ENCODE measurements at places on chromosomes 7 and 10. TPM values are rescaled to one million over a fixed set of nuclear protein-coding genes. Genes with fewer than 3 reads are reported as not detected.

Gene ABLIM1
- total RNA-seq = 13.8 TPM

Gene TAS2R41
- total RNA-seq = not detected

Gene AUTS2
- total RNA-seq = not detected

Gene LBX1
- not detected for total RNA-seq

Gene INMT
- not detected for total RNA-seq

Gene TRPV5
- total RNA-seq = not detected

DNA sequence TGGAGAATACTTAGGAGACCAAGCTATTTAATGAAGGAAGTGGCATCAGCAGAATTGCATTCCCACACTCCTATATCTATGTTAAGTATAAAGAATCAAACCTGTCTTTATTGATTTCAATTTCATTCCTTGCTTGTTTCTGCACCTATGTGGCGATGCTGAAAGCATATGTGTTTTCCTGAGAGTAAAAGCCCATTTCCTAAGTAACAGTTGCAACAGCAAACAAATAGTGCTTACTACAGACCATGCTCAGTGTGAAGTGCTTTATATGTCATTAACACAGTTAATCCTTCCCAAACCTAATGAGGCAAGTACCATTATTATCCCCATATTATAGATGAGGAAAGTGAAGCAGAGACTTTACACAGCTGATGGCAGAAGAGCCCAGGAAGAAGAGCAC lies 552.1 kb downstream of the PARD3 start:
- DNase-seq = peak; percentile 71

DNA sequence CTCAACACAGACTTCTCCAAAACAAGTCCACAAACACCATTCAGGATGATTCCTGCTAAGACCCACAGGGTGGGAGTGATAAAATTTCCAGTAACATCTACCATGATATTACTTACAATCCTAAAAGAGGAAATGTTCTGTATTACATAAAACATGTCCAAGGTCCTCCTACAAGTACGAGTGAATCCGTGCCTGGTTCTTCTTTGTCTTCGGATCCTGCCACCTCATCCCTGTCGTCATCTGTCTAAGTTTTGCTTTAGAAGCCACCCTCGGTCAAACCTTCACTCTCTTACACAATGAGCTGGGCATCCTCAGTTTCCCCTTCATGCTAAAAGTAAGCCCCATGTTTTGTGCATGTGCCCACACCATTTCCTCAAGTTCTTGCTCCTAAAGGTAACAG lies 279.0 kb downstream of the KCNMA1 start:
- DNase-seq = no peak

GRCh38 chr7:117674617-117675016 lies 194.8 kb downstream of the CFTR start:
- no peak for DNase-seq

GRCh38 chr10:123729523-123729922 lies 63.4 kb downstream of the GPR26 start:
- DNase-seq = no peak

DNA sequence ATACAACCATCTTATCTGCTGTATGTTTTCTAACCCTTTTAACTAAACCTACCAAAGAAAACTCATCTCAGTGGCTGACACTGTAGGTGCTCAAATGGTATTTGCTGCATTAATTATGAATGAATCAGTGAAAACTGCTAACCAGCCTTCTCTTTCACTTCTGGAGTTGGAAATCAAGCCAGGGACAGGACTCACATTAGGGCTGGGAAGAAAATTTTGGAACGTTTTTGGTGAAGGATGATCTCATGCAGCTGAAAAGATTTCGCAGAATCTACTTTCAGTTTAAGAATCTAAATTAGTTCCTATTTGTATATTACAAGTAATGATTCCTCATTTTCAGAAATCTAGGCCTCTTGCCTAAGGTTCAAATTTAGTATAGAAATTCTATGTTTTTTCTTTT lies 12.9 kb downstream of the MTPN start:
- no peak for DNase-seq

DNA sequence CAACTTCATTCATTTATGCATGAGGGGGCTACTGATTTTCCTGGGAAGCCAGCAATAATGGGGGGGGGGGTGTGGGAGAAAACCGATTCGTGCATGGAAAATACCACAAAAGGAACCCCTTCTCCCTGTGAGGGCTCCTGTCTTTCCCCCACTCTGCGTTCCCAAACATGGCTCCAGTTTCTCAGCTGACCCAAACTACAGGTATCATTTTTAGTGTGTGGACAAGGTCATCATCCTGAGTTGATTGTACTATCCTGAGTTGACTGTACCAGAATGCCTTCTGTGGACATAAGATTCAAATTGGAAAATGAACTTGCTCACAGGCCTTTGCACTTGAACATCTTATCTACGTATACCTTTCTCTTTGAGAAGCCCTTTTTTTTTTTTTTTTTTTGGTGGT lies 49.9 kb downstream of the ZRANB1 start:
- no peak for DNase-seq

GRCh38 chr7:139106959-139107358 lies 2.6 kb downstream of the ZC3HAV1 start:
- peak; percentile 3 for DNase-seq

DNA sequence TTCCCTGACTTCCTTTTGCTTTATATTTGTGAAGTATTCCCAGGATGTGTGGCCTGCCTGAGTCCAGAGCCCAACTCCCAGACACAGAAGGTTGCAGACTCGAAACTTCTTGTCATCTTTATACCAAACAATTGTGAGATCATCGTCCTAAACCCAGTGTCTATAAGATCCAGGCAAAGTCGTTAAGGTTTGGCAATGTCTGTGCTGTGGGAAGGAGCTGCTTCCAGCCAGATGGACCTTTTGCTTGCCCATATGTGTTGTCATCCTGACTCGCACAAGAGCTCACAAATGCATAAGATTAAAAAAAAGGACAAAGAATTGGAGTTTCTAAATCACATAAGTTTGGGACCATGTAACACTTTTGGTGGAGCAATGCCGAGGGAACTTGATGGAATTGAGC lies 37.0 kb downstream of the WNT2 start:
- no peak for DNase-seq

DNA sequence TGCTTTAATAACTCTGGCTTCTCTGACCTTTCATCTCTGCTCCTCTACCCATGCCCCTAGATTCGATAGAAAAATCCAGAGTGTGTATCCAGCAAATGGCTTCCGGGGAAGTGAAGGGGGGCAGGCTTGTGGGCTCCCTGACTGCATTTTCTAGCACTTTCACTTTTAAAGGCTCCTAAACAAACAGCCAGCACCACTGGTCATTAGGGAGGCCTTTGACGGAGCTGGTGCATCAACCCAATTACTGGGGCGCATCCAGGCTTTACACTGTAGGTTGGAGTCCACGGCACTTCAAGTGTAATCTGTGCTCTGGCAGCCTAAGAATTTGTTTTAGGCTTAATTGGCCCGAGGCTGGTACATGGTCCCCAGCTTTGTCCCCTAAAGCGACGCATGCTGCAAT lies 291.9 kb downstream of the GFRA1 start:
- no peak for DNase-seq

Measured in PC-3 (cell line).